ENCODE measurements at places on chromosomes 6 and 20.
A peak's percentile ranks its signal among the peaks of the same experiment; 100 is the strongest.

GRCh38 chr20:17533396-17533795, 2.2 kb upstream of the BFSP1 start:
- peak; percentile 26 for DNase-seq

- DNase-seq = no peak
Observed at GRCh38 chr6:109834595-109835437, 143.3 kb upstream of the GPR6 start.

DNA sequence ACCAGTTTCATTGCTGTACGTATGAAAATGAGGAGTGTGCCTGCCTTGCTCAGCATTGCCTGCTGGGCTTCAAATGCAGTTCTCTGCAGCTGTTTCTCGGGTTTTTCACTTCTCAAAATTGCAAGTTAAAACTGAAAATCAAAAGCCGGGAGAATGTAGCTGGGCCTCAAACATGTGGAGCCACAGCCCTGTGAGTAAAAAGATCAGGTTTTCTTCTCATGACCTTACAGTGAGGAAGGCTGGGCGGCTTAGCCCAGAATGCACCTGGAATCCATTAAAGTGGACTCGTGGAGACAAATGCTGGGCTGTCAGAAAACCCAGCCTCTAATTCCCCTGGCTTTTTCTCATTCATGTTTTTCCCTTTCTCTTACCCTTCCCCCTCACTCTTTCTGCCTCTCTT, 34.4 kb downstream of the DSE start:
- DNase-seq = no peak

- DNase-seq = no peak
Observed at GRCh38 chr6:170132561-170132991, 158.3 kb downstream of the DLL1 start.

Data from small intestine (tissue), 16 donors.